ENCODE measurements at places on chromosomes 2 and 18.
A peak's percentile ranks its signal among the peaks of the same experiment; 100 is the strongest.

DNA sequence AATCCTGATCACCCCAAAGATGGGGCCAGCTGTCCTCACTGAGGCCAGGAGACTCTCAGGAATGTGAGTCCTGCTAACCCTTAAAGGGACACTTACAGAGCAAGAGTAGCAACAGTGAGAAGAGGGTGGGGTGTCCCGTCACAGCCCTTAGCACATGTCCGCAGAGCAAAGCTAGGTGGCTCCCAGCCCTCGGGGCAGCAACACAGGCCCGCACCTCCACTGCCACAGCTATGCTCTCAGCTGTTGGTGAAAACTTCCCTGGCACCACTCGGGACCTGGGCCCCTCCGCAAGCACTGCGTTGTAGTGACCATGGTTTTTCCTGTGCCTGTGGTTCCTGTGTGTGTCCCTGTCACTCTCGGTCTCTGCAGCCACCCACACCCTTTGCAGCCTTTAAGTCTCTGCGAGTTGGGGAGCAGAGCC, 76.4 kb upstream of the UXS1 start:
- DNase-seq = no peak

- no peak for DNase-seq
Measured at GRCh38 chr2:18820966-18821365, 231.6 kb upstream of the NT5C1B start.

DNA sequence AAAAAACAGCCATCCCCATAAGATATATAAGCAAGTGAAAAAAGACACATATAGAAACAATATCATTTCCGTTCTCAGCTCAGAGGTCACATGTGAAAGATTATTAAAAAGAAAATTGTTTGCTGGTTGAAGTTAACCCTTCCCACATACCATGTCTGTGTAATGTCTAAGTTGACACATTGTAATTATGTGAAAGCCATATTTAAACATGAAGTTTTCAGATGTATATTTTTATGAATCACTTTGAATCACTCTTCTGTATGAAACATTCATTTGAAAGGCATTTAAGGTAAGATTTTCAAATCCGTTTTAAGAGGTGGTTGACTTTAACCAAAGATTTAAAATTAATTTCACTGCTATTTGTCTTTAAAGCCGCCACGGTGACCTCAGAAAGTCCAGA, 441.9 kb downstream of the RND3 start:
- no peak for DNase-seq

DNA sequence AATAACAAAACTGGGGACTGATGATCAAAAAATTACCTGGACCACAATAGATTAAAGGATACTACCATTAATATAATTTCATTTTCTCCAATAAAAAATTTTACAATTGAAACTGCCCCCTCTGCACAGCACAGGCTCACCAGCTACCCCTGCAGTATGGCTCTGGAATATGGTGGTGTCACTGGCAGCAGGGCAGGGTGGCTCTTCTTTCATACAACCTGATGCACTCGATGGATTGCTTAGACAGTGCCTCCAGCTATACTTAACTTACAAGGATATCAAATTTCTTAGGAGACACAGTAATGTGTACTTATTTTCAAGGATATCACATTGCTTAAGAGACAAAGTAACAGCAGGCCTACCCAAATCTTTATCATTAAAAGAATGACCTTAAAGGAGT, 124.0 kb downstream of the PRELID3A start:
- DNase-seq = no peak

DNA sequence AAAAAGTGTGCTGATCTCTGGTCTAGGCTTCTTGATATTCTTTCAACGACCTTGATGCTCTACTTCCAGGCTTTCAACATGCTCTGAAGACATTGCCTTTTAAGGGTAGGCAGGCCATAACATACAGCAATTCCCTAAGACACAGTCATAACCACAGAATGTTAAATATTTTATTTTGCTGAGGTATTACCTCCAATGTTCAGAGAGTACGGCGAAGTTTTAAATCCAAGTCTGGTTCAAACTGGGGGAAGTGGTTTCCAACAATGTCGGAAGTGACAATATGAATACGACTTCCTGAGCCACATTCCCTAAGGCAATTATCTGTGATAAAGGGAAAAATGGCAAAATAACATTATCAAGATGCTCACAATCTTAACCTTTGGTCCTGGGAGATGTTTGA, 1077.9 kb upstream of the PIK3C3 start:
- DNase-seq = no peak

DNA sequence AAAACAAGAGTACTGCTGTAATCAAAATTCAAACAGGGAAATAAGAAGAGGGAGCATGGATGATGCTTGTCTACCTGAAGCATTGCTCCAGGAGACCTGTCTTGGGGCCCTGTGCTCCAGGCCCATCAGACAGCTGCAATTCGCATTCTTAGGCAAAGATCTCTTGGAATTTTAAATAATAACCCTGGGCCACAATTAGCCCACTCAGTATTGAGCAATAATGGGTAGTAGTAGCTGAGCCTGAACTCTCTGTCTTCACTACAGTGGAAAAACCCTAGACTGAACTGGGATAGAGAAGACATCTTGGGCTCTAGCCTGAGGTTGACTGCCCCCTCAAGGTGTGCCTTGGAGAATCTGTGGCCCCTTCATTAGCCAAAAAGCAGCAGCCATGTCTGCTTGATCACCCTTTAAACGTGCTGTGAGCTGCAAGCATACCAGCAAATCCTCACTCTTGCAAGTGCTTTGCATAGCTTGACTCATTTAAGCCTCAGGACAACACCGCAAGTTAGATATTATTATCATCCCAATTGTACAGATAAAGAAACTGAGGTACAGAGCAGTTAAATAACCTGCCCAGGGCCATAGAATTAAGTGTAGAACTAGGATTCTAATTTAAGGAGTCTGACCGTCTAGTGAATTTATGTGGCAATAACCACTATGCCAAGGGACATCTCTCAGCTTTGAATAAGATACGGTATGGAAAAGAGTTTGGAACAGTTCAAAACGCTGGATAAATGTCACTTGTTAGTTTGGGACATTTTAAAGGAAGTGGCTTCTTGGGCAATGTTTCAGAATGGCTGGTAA, 69.0 kb downstream of the DDX1 start:
- no peak for DNase-seq

- no peak for DNase-seq
Measured at GRCh38 chr18:79611040-79611681, 68.4 kb upstream of the CTDP1 start.

DNA sequence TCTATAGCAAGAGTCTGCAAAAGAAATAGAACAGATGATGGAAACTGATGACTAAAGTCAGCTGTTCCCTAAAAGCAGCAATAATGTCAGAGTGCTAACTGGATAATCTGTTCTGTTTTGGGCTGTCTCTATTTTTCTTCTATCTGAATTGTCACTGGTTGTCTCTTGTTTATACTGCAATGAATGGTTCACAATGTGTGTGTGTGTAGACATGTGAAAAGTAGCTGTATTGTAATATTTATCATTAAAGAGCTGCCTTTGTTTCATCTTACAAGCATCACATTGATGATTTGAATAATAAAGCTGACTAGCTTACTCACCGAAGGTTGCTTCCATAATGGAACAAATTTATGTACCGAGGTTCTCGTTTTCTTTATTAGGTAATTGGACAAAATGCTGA, 456.0 kb upstream of the ZEB2 start:
- no peak for DNase-seq

GRCh38 chr2:132726155-132726554, 56.1 kb upstream of the LYPD1 start:
- DNase-seq = no peak

- no peak for DNase-seq
Measured at GRCh38 chr2:151790689-151791088, 37.5 kb downstream of the ARL5A start.

GRCh38 chr2:7795778-7796563, 878.8 kb downstream of the RNF144A start:
- no peak for DNase-seq

- peak; percentile 22 for DNase-seq
Measured at GRCh38 chr2:66689456-66690051, 254.6 kb downstream of the MEIS1 start.

- DNase-seq = no peak
Measured at GRCh38 chr2:111884592-111884964, 585 bp upstream of the ANAPC1 start.

DNA sequence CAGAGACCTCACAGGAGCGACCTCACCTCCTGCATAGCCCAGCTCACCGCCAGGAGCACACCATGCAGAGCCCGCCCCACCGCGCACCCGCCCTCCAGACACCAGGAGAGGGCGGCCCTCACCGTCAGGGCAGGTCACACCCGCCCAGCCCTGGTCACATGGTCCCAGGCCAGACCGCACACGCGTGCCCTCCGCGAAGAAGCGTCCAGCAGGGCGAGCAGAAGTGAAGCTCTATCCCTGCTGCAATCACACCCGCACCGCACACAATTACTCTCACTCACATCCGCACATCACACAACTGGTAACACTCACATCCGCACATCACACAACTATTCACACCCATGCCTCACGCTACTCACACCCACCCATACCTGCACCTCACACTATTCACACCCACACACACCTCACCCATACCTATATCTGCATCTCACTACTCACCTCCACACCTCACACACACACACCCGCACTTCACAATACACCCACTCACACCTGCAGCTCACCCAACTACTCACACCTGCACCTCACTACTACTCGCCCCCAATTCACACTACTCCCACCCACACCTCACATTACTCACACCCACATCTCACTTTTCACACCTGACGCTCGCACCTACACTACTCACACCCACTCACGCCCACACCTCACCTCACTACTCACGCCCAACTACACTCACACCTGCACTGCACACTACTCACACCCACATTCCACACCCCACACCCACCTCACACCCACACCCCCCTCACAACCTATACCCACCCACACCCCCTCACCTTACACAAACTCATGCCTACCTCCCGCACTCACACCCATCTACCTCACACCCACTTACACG, 242.0 kb downstream of the HDAC4 start:
- no peak for DNase-seq

- DNase-seq = no peak
Measured at GRCh38 chr2:37544591-37545031, 126.8 kb downstream of the CDC42EP3 start.

- no peak for DNase-seq
Measured at GRCh38 chr2:132515010-132515409, 98.4 kb downstream of the GPR39 start.

DNA sequence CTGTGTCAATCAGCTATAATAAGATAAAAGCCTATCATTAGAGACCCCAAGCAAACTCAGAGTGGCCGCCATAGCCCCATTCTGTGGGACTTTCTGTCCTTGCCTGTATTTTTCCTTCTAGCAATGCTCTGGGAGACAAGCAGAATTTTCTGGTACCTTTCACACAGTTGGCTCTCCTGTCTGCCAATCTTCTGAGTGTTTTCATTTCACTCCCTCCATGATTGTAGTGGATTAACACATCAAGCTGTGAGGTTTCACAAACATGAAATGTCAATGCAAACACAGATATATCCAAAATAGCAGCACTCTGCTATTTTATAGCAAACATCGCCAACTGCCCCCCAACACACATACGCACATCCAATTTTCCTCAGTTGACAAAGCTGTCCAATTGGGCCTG, 64.9 kb downstream of the C1D start:
- no peak for DNase-seq

- no peak for DNase-seq
Measured at GRCh38 chr2:71797035-71797810, 343.9 kb downstream of the DYSF start.

DNA sequence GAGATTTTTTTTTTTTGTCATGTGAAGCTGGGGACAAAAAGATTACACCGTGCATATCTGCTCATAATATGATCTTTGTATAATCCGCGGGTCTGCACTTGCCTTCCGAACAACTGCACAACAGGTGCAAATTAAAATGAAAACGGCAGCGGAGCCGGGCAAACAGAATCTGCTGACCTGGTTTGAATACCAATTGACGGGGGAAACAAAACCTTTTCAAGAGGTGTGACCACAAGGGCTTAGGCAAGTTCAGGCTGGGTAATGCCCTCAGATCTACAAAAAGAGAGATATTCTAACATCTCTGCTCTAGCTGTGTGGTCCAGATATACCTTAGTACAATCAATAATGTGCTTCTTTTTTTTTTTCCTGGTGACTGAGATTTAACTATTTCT, 88.5 kb downstream of the ZEB2 start:
- DNase-seq = no peak

Data from cerebellar nuclear complex (tissue), 1 donor.